GM12878 (cell line): ENCODE measurements at places on chromosomes 6 and 20. TPM values are rescaled to one million over a fixed set of nuclear protein-coding genes. Genes with fewer than 3 reads are reported as not detected.

NFATC2 gene
- total RNA-seq = 17.5 and 20.0 TPM in 2 replicates

ELMO2 gene
- total RNA-seq = 37.3 and 38.5 TPM in 2 replicates

LINC00237 gene
- total RNA-seq = not detected in 2 replicates

DNA sequence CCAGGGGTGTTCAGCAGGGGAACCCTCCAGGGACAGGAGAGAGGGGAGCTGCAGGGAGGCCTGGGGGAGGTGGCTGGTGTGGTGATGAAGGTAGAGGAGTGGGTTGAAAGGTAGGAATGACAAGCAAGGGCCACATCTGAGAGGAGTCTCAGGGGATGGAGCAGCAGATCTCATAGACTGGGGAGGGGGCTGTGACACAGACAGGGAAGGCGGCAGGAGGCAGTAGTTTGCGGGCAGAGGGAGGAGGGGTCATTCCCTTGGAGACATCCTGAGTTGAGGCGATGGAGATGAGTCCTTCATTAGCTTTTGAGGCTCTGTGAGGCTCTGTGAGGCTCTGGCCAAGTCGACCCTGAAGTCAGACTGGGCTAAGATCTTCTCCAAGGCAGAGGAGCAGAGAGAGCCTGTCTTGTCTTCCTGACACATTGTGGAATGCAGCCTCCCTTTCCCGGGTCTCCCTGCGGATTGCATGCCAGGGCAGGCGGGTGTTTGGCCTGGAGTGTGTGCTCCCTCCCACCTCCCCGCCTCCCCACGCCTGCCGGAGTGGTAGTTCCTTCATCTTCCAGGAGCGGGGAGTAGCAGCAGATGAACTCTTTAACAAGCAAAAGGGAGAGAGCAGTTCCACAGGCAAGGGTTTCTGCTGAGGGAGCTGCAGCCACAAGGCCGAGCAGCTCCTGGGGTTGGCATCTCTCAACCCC lies 34.3 kb upstream of the MLN start:
- H3K36me3 ChIP-seq = no peaks in the 10 kb centered on the region
- no peak overlapping the region for H3K4me3 ChIP-seq
- no peaks in the 10 kb centered on the region for H3K27me3 ChIP-seq

- H3K27me3 ChIP-seq = no peaks in the 10 kb centered on the region
- H3K4me1 ChIP-seq = no peaks in the 10 kb centered on the region
- H3K36me3 ChIP-seq = peaks cover 22% of the 10 kb centered on the region
- H3K27ac ChIP-seq = no peak overlapping the region
Measured at GRCh38 chr6:15474196-15474595, 188.6 kb downstream of the DTNBP1 start.

- H3K4me3 ChIP-seq = no peak overlapping the region
- no peaks in the 10 kb centered on the region for H3K4me1 ChIP-seq
- no peak for DNase-seq
Measured at GRCh38 chr20:61597996-61598395, 345.9 kb downstream of the CDH4 start.

GRCh38 chr20:50464026-50464724 lies 46.0 kb upstream of the PTPN1 start:
- DNase-seq = no peak
- no peaks in the 10 kb centered on the region for H3K27me3 ChIP-seq
- no peaks in the 10 kb centered on the region; the same call in 1 of the 2 replicates for H3K4me1 ChIP-seq
- no peak overlapping the region for H3K4me3 ChIP-seq
- no peak overlapping the region for H3K27ac ChIP-seq

DNA sequence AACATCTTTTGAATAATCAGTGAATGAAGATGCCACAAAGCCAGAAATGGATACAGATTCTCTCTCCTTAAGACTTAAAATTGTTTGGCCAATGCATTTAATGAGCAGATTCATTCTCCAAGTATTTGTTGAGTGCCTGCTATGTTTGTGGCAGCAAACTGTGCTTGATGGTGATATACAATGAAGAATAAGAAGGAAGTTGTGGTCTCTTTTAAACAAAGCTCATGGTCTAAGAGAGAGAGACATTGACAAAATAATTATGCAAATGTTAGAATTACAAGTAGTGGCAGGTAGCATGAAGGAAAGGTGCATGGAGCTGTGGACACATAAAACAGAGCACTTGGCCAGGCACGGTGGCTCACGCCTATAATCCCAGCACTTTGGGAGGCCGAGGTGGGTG lies 28.3 kb downstream of the NFATC2 start:
- H3K27me3 ChIP-seq = no peaks in the 10 kb centered on the region
- peaks cover 12% of the 10 kb centered on the region; the same call in 1 of the 2 replicates for H3K36me3 ChIP-seq
- no peak for DNase-seq
- H3K27ac ChIP-seq = no peak overlapping the region
